Mesothelial cell of epicardium (in vitro differentiated cells): ENCODE measurements at places on chromosomes 5 and 9. TPM values are rescaled to one million over a fixed set of nuclear protein-coding genes. Genes with fewer than 3 reads are reported as not detected.

The ARL14EPL gene
- 0.25 TPM in 1 of 3 replicates, not detected in the others for total RNA-seq

The LARP1 gene
- total RNA-seq = 245 to 249 TPM (median 245 TPM) in 3 replicates

The NOXA1 gene
- total RNA-seq = 19.9 to 22.1 TPM (median 21.4 TPM) in 3 replicates

The ZMYND19 gene
- total RNA-seq = 31.1 to 33.2 TPM (median 31.9 TPM) in 3 replicates

The PCAT7 gene
- 18.5 to 19.0 TPM (median 18.8 TPM) in 3 replicates for total RNA-seq

The NMUR2 gene
- total RNA-seq = 1.7 to 1.9 TPM (median 1.8 TPM) in 3 replicates
